Activated T-helper 1 cell treated with anti-CD3 and anti-CD28 coated beads, Interleukin-12 subunit alpha, Interleukin-12 subunit beta, Interleukin-2, Interleukin-4 antibody, amounts not matched to agents 30 ng/mL and 10 ng/mL and 1 ng/mL, durations not matched to agents 14 hours and 24 hours and 36 hours (primary cell): ENCODE measurements at places on chromosomes 7 and 10. TPM values are rescaled to one million over a fixed set of nuclear protein-coding genes. Genes with fewer than 3 reads are reported as not detected.

DNA sequence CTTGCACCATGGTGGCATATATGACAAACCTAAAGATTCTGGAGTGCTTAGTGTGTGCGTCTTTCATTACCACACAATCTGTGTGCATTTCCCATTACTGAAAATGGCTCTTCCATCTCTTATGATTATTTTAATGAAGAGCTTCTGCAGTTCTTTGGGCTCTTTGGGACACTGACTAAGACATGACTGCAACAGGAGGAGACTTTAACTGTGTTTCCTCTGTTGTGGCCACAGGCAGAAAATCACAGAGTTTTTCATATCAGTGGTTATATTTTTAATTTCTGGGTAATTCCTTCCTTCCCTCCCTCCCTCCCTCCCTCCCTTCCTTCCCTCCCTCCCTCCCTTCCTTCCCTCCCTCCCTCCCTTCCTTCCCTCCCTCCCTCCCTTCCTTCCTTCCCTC, 58.1 kb downstream of the WNT2 start:
- no peak for DNase-seq

Gene SPACDR
- total RNA-seq, result 2.8 and 2.9 TPM in 2 replicates

- DNase-seq, result no peak
These were observed 83.6 kb upstream of the TMEM106B start for GRCh38 chr7:12127455-12127854.

GRCh38 chr7:7653593-7654187, 13.1 kb downstream of the UMAD1 start:
- DNase-seq, result no peak

Gene CUL2
- 49.8 and 50.5 TPM in 2 replicates for total RNA-seq
